IMR-90 (cell line): ENCODE measurements at places on chromosomes 5 and 9. TPM values are rescaled to one million over a fixed set of nuclear protein-coding genes. Genes with fewer than 3 reads are reported as not detected.

Gene ECSCR
- total RNA-seq: 3.1 and 3.9 TPM in 2 replicates

Gene SECISBP2
- total RNA-seq: 18.8 and 19.7 TPM in 2 replicates

Gene HAND1
- not detected in 2 replicates for total RNA-seq

Gene DMGDH
- total RNA-seq: under 0.01 and 0.18 TPM in 2 replicates

- peak; percentile 12 for DNase-seq
Observed at GRCh38 chr5:15604986-15605385, 105.0 kb downstream of the FBXL7 start.

- peak; percentile 50 for DNase-seq
Observed at GRCh38 chr5:154176181-154176580, 14.4 kb upstream of the GALNT10 start.

DNA sequence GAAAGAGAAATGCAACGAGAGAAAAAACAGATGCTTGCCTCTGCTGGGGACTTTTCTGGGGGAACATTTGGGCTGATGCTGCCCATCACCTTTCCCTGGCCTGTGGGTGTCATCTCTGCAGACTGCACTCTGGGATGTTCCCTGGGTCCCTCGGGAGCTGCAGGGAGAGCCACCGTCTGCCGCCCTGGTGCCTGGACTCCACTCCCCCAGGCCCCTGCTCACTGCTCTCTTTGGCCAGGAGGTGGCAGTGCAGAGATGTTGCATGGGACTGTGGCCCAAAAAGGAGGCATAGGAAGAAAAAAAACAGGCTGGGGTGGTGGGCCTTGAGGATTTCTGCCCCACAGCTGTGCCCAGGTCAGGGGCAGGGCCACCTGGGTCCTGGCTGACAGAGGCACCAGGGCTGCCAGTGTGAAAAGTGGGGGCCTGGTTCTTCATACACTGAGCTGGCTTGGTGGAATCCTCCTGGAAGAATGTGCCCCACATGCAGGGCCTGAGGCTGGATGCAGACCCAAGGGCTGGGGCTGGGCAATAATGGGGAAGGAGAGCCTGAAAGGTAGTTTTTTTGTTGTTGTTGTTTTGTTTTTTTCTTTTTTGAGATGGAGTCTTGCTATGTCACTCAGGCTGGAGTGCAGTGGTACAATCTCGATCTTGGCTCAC lies 353.6 kb downstream of the SLIT3 start:
- peak; percentile 13 for DNase-seq

DNA sequence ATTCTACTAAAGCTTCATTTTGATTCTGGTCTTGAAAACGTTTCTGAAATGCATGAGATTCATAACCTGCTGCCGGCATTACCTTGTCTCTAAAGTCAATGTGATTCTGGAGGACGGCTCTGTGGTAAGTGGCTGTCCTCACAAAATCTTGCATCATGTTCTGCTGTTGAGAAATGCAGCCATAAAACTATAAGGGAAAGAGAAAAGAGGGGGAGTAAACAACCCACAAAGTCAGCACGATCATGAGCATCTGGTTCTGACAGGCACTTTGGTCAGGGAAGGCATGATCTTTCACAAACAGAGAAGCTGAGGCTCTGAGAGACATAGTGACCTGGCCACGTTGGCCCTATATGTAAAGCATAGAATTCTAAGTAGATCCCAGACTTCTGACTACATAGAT lies 168.9 kb upstream of the PUM3 start:
- no peak for DNase-seq

DNA sequence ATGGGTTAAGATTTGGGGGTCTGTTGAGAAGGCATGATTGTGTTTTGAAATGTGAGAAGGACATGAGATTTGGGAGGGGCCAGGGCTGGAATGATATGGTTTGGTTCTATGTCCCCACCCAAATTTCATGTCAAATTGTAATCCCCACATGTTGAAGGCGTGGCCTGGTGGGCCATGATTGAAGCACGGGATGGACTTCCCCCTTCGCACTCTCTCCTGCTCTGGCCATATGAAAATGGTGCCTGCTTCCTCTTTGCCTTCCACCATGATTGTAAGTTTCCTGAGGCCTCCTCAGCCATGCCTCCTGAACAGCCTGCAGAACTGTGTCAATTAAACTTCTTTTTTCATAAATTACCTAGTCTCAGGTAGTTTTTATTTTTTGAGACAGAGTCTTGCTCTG lies 14.7 kb upstream of the NOTCH1 start:
- no peak for DNase-seq

- DNase-seq: no peak
Observed at GRCh38 chr5:100270023-100270771, 265.0 kb upstream of the FAM174A start.
